ENCODE measurements at places on chromosomes 7 and 10. TPM values are rescaled to one million over a fixed set of nuclear protein-coding genes. Genes with fewer than 3 reads are reported as not detected.

FZD8 gene
- 7.5 TPM for polyA plus RNA-seq

MAP3K8 gene
- 4.2 TPM for polyA plus RNA-seq

SLC26A5 gene
- polyA plus RNA-seq = not detected

ITGA8 gene
- polyA plus RNA-seq = not detected

ABCB4 gene
- 0.11 TPM for polyA plus RNA-seq

FXYD4 gene
- polyA plus RNA-seq = not detected

GRCh38 chr7:139909379-139910050 lies 80.5 kb downstream of the TBXAS1 start:
- no peak for DNase-seq

DNA sequence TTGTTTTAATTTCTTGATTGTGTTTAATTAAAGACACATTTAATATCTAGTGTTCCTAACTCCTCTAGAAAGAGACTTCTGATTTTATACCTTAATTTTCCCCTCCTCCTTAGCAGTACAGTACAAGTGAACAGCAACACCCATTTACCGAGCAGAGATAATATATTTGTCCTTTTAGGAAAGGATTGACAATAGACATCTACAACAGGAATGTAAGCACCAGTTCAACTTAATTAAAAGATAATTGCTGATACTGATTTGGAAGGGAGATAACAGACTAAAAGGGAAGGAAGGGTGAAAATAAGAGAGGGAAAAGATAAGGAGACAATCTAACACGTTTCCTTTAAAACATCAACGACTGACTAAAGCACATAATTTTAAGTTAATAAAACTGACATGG lies 119.3 kb downstream of the SRPK2 start:
- DNase-seq = peak; percentile 66

DNA sequence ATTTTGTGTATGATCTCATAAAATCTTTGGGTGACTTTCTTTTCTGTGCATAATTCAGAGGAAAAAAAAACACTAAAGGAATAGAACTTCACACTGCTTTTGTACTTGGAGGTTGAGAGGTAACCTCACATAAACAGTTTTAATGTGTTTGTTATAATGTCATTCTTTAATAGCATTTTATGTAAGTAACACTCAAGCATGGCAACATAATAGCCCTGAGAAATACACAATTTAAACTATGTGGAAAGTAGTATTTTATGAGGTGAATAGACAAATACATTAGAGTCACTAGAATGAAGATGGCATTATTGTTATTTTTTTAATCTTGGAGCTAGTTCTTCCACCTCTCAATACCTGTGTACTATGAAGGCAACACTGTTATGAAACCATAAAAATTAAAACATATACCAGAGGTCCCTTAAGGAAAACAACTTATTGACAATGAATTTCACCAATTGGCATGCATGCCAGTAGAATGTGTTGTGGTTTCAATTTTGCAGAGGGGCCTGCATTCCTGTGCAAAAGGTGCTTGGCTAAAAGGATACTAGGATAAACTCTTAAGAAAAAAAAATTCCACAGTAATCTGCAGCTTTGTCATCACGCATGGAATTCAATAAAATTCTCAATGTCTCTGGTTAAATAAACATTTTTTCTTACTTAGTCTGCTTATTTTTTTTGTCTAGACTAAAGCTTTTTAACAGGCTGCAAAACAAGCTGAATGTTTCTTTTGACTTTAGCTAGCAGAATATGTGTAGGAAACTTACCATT lies 102.5 kb downstream of the CD36 start:
- no peak for DNase-seq

- DNase-seq = no peak
Measured at GRCh38 chr10:84924131-84924530, 595.7 kb downstream of the CCSER2 start.

- no peak for DNase-seq
Measured at GRCh38 chr7:151814400-151815009, 62.4 kb downstream of the PRKAG2 start.

DNA sequence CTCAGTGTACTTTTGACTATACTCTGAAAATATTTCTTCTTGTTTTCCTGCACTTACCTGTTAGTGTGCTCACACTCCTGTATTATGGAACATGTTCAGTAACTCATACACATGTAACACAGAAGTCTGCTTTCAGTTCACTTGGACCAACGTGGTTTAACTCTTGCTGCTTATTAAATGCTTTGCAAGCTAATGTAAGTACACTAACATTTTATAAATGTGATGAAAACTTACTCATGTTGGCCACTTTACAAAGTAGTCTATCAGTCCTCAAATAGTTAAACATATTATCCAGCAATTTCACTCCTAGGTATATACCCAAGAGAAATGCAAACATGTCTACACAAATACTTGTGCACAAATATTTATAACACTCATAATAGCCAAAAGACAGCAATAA lies 98.4 kb downstream of the UBE2H start:
- DNase-seq = no peak

GRCh38 chr10:28366994-28367393 lies 64.1 kb upstream of the MPP7 start:
- no peak for DNase-seq

DNA sequence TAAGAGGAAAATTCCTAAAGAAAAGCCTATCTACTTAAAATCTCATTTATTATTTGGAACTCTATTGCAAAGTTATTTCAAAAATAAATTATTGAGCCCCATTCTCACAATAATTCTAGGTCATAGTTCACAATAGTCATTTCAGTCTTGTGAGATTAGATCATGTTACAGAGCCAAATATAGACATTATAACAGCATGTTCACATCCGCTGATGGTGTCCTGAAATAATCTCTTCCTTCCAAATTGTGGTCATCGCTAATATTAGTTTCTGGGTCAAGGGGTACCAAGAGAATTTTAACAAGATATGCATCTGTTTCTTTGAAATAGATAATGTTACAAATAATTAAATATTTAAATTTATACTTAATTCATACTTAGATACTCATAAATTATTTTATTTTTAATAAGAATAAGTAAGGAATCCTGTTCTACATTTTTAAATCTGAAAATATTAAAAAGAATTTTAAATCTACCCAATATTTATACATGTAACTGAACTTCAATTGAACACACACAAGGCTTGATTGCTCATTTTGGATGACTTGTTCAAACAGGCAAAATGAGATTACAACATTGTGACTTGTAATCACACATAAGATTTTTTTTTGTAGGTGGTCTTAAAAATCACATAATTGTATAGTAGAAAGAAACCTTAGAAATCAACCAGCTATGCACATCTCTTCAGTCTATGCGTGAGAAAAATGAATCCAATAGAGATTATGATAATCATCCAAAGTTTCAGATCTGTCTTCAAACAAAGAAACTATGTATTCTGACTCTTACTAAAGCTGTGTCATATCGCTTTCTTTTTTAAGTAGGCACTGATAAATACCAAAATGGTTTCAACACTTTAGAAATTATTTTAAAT lies 13.1 kb downstream of the GNAT3 start:
- peak; percentile 41 for DNase-seq

DNA sequence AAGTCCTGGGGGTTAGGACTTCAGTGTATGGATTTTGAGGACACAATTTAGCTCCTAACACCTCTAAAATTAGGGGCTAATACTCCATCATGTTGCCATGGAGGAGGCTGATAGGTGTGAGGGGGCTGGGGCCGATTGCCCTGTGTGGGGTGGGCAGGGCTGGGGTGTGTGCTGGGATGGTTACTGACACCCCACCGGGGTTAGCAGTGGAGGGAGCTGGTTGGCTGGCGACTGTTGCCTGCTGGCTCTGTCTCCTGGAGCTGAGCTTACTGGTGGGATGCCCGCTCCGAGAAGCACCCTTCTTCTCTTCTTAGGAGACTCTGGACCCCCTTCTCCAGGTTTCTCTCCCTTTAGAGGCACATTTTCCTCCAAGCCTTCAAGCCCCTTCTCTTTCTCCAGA lies 22.2 kb upstream of the SH2D4B start:
- no peak for DNase-seq

- no peak for DNase-seq
Measured at GRCh38 chr7:106569500-106569929, 91.4 kb downstream of the CCDC71L start.

All from endothelial cell of umbilical vein (primary cell).